ENCODE measurements at places on chromosomes 7 and 10.
A peak's percentile ranks its signal among the peaks of the same experiment; 100 is the strongest.

GRCh38 chr7:122132341-122132740 lies 11.7 kb downstream of the AASS start:
- DNase-seq = no peak

GRCh38 chr7:72445075-72445474 lies 32.9 kb upstream of the CALN1 start:
- no peak for DNase-seq

GRCh38 chr7:7970531-7971307 lies 2.1 kb downstream of the GLCCI1 start:
- no peak for DNase-seq

DNA sequence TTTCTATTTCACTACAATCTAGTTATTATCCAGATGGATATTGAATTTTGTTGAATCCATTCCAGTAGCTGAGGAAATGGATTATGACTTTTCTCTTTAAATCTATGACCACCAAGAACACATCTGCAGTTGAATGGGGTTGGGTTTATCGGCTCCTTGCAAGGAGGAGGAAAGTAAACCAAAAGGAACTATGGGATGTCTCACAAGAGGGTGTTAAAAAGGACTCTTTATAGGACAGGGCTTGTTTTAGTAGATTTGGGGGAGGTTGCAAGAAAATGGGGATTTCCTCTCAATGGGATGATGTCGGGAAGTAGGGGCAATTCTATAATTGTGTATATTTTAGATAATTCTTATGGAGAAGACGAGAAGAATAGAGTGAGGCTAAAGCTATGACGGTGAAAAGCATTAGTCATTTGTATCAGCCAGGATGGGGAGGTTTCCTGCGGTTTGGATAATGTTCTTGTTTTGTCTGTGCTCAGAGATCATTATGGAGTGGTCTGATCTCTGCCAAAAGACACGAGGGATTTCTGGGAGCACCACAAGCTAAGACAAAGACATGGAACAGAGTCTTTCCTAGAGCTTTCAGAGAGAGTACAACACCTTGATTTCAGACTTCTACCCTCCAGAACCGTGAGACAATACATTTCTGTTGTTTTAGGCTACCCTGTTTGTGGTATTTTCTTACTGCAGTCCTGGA lies 5.3 kb upstream of the LRRC61 start:
- DNase-seq = no peak

DNA sequence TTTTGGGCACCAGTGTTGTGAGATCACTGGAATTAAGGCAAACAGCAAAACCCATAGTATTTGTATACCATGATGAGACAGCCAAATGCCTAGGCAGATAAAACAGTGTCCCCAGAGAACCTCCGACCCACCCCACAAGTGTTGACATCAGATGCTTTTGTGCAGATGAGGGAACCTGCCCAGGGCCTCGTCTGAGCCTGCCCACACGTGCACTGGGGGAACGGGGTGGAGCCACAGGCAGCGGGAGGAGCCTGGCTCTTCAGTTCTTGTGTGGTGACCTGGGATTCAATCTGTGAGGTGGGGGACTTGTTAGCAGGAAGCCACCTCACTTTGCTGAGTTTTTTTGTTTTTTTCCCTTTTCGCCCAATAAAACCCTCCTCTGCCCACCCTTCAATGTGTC lies 33.4 kb upstream of the OPTN start:
- DNase-seq = no peak

DNA sequence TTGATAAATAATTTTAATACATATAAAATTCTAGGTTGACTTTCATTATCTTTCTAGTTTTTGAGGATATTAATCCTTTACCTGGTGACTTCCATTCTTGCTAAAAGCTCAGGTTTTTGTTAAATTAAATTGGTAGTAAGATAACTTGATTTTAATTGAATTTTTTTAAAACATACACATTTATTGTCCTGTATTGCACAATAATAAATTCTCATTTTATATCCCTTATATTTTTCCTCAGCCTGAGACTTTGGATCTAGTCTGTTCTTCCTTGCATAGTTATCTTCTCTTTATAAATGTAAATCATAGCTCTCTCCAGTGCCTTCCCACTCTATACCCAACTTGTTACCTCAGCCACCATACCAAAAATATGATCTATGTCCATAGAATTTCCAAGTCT lies 212.9 kb upstream of the CNTNAP2 start:
- DNase-seq = no peak

DNA sequence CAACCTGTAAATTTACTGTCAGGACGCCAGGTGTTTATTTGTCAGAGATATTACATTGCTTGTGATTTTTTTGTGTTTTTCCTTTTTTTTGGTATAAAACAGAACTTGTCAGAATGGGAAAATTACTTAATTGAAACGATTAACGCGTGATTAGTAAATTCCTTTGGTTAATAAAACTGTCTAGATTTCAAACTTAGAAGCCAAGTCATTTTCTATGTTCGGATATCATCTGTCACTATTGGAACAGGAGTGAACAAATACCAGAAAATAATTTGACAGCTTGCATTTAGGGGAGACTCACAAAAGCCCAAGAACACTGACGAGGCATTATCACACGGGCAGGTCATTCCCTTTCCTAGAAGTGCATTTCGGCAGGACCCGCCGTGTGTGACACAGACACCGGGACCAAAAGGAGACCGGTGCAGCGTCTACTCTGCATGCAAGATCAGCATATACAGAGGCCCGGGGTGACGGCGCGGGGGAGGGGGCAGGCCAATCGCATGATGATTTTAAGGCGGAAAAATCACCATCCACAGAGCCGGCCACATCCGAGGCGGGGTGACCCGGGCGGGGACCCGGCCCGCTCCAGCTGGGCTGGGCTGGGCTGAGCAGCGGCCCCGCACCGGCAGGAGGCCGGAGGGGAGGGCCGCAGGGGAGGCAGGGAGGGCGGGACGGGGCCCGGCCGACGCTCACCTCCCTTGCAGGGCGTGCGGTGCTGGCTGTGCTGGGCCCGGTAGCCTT lies 841 bp downstream of the GLUD1 start:
- DNase-seq = peak; percentile 32

DNA sequence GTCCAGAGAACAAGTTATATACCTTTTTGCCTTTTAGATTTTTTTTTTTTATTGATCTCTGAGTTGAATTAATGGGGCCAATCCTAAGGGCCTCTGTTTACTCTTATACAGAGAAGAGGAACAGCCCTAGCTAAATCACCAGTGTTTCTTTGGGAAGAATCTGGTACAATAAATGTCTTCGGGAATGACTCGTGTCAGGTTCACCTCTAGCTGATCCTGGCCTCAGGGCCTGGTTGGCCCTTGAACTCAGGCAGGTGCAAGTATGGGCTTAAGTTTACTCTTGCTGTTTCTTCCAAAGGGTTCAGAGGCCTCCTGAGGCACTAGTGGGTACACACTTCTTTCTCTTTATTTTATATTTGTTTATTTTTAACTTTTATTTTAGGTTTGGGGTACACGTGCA lies 71.0 kb downstream of the LRMDA start:
- no peak for DNase-seq

GRCh38 chr10:118694848-118695247 lies 59.9 kb downstream of the CACUL1 start:
- DNase-seq = no peak

Measured in stimulated activated CD8-positive, alpha-beta memory T cell treated with anti-CD3 and anti-CD28 coated beads, Interleukin-2, amount 100 ng/mL, for 1 hour (primary cell).